ENCODE measurements at places on chromosomes 1 and 21. TPM values are rescaled to one million over a fixed set of nuclear protein-coding genes. Genes with fewer than 3 reads are reported as not detected.

GRCh38 chr1:35870651-35871309, 12.2 kb upstream of the AGO1 start:
- no peak for DNase-seq

DNA sequence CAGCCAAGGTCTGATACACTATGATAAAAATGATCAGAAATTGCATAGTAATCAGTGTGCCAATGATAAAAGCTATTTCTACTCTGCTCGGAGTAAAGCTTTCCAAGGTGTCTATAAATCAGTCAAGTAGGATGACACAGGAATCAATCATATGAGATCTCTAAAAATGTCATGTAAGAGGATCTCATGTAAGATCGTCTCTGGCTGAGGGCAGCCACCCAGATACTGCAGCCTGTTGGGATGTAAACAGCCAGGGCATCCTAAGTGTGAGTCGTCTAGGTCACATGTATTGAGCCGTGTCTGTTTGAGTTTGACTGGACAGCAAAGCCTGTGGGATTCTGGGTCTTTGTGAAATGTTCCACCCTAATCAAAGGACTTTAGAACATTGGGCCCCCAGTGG, 2.8 kb upstream of the TEX35 start:
- DNase-seq, result no peak

DNA sequence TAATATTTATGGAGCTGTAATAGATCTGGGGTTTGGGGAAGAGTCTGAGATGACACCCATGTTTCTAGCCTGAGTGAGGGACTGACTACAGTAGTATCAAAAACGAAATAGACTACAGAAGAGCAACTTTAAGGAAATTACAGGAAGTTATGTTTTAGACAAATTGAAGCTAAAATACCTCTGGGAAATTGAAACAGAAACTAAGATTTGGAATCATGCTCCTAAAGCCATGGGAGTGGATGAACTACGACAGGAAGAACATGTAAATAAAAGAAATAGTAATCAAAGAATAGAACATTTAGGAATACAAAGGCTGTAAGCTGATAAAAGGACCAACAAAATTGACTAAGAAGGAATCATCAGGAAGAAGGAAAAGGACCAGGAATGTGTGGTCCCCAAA, 68.9 kb downstream of the KIAA0319L start:
- DNase-seq, result no peak

S100A7 gene
- polyA plus RNA-seq, result 0.61 TPM

CCDC17 gene
- polyA plus RNA-seq, result 1.8 TPM

AJAP1 gene
- polyA plus RNA-seq, result 1.0 TPM

C1orf141 gene
- 0.34 TPM for polyA plus RNA-seq

PADI4 gene
- 0.99 TPM for polyA plus RNA-seq
